Neural crest cell (in vitro differentiated cells): ENCODE measurements at places on chromosomes 6 and 20.

DNA sequence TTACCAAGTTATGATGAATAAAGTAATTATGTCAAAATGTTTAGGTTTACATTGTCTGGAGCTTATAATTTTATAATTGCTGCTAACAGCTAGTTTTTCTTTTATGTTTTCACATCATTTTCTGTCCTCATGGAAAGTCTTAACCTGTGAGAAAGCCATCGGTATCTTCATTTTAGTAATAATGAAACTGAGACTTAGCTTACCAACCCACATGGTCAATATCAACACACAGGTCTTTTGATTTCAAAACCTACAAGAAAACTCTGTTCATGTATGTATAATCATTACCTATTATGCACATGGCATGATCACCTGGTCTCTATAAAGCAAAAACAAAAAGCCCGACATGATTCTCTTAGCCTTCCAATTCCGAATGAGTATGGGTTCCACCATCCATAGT, 61.9 kb downstream of the KCNQ5 start:
- H3K27me3 ChIP-seq = peaks cover 2% of the 10 kb centered on the region
- H3K4me1 ChIP-seq = no peaks in the 10 kb centered on the region
- H3K36me3 ChIP-seq = no peaks in the 10 kb centered on the region
- no peak for DNase-seq
- no peak overlapping the region for H3K4me3 ChIP-seq

- no peak overlapping the region for H3K27ac ChIP-seq
- DNase-seq = no peak
- H3K27me3 ChIP-seq = no peaks in the 10 kb centered on the region
- peaks cover 8% of the 10 kb centered on the region for H3K36me3 ChIP-seq
- H3K4me3 ChIP-seq = no peak overlapping the region
- no peaks in the 10 kb centered on the region for H3K4me1 ChIP-seq
These were observed 41.8 kb downstream of the GCLC start for GRCh38 chr6:53503060-53503459.

DNA sequence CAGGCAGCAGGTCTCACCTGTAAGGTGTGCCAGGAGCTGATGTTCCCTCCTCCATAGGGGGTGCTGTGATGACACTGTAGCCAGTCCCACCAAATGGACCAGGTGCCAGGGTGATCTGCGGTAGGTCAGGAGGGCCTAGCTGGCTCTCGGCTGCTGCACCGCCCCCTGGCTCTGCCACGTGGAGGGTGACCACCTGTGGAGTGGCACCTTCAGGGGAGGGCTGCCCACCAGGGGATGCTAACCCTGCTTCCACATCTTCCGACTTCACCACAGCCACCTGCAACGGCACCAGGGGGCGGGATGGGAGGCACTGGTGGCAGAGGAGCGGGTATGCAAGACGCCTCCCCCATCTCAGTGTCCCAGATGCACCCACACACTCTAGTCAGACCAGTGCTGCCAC, 18.3 kb downstream of the ZNF335 start:
- DNase-seq = no peak
- H3K27me3 ChIP-seq = no peaks in the 10 kb centered on the region
- peaks cover 9% of the 10 kb centered on the region for H3K36me3 ChIP-seq
- H3K4me3 ChIP-seq = peak overlapping the region; percentile 23
- H3K4me1 ChIP-seq = no peaks in the 10 kb centered on the region
- no peak overlapping the region for H3K27ac ChIP-seq

- no peak overlapping the region for H3K27ac ChIP-seq
- peaks cover 9% of the 10 kb centered on the region for H3K4me1 ChIP-seq
- no peak overlapping the region for H3K4me3 ChIP-seq
- peaks cover 2% of the 10 kb centered on the region for H3K36me3 ChIP-seq
- no peak for DNase-seq
These were observed 19.6 kb downstream of the FARS2 start for GRCh38 chr6:5280920-5281319.

DNA sequence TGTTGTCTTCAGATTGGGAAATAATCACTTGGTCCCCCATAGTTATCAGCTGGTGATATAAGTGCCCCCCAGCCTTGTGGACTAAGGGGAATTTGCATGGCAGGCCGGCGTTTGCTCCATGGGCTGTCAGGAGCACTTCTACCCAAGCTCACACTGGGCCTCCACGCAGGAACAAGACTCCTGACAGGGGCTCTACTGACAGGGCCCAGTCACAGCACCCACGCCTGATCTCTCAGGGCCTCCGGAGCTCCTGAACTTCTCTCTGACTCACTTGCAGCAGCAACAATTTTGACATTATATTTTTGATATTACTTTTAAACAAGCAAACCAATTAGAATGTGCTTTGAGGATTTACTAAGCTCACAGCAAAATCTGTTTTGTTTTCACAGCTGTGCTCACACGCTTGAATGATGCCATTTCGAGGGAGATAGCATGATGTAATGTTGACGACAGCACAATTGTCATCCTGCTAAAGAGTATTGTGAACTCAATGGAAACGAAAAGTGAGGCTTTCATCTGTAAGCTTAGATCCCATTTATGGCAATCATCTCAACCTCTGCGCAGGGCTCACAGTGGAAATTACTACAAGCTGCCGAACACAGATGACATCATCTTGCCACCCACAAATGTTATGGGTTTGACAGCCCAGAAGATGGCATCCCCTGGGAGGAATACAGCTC, 28.7 kb upstream of the TXNDC5 start:
- H3K4me1 ChIP-seq = no peaks in the 10 kb centered on the region
- H3K27ac ChIP-seq = no peak overlapping the region
- H3K36me3 ChIP-seq = no peaks in the 10 kb centered on the region
- H3K4me3 ChIP-seq = no peak overlapping the region
- no peak for DNase-seq
- H3K27me3 ChIP-seq = peaks cover 6% of the 10 kb centered on the region

GRCh38 chr6:111199935-111200334, 112.6 kb downstream of the SLC16A10 start:
- no peak overlapping the region for H3K4me3 ChIP-seq
- H3K4me1 ChIP-seq = peaks cover 20% of the 10 kb centered on the region
- H3K27me3 ChIP-seq = no peaks in the 10 kb centered on the region
- no peaks in the 10 kb centered on the region for H3K36me3 ChIP-seq
- DNase-seq = no peak

- no peaks in the 10 kb centered on the region for H3K27me3 ChIP-seq
- no peak overlapping the region for H3K27ac ChIP-seq
- H3K4me1 ChIP-seq = peaks cover 11% of the 10 kb centered on the region
- H3K36me3 ChIP-seq = no peaks in the 10 kb centered on the region
These were observed 422.9 kb upstream of the AGPAT4 start for GRCh38 chr6:161696801-161697200.

- no peak overlapping the region for H3K4me3 ChIP-seq
- H3K4me1 ChIP-seq = no peaks in the 10 kb centered on the region
- H3K36me3 ChIP-seq = no peaks in the 10 kb centered on the region
- H3K27ac ChIP-seq = peak overlapping the region; percentile 78
These were observed 9.1 kb downstream of the MAPK13 start for GRCh38 chr6:36139431-36139830.

GRCh38 chr6:87670707-87671106, 31.3 kb downstream of the AKIRIN2 start:
- no peak overlapping the region for H3K27ac ChIP-seq
- no peaks in the 10 kb centered on the region for H3K4me1 ChIP-seq
- peaks cover 21% of the 10 kb centered on the region for H3K36me3 ChIP-seq
- no peaks in the 10 kb centered on the region for H3K27me3 ChIP-seq

DNA sequence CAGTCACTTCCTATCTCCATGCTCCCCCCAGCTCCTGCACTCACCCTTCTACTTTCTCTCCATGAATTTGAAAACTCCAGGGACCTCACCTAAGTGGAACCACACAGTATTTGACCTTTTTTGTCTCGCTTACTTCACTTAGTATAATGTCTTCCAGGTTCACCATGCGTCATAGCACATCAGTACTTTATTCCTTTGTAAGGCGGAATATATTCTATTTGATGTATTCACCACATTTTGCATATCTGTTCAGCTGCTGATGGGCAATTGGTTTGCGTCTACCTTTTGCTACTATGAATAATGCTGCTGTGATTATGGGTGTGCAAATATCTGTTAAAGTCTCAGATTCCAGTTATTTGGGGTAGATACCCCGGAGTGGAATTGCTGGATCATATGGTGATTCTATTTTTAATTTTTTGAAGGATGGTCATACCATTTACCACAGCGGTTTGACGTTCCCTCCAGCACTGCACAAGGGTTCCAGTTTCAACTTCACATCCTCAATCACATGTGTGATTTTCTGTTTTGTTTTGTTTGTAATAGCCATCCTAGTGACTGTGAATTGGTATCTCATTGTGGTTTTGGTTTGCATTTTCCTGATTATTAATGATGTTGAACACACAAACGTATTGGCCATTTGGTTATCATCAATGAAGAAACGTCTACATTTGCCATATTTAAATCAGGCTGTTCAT, 20.3 kb upstream of the SYNDIG1 start:
- DNase-seq = no peak
- H3K36me3 ChIP-seq = no peaks in the 10 kb centered on the region
- no peak overlapping the region for H3K4me3 ChIP-seq
- peaks cover 14% of the 10 kb centered on the region for H3K27me3 ChIP-seq
- no peak overlapping the region for H3K27ac ChIP-seq

- no peaks in the 10 kb centered on the region for H3K4me1 ChIP-seq
- H3K36me3 ChIP-seq = no peaks in the 10 kb centered on the region
- DNase-seq = no peak
These were observed 219.3 kb upstream of the RNF217 start for GRCh38 chr6:124742971-124743370.

GRCh38 chr20:51366155-51366886, 176.2 kb downstream of the NFATC2 start:
- no peaks in the 10 kb centered on the region for H3K27me3 ChIP-seq
- H3K27ac ChIP-seq = no peak overlapping the region
- H3K36me3 ChIP-seq = peaks cover 2% of the 10 kb centered on the region
- DNase-seq = no peak
- H3K4me3 ChIP-seq = no peak overlapping the region

DNA sequence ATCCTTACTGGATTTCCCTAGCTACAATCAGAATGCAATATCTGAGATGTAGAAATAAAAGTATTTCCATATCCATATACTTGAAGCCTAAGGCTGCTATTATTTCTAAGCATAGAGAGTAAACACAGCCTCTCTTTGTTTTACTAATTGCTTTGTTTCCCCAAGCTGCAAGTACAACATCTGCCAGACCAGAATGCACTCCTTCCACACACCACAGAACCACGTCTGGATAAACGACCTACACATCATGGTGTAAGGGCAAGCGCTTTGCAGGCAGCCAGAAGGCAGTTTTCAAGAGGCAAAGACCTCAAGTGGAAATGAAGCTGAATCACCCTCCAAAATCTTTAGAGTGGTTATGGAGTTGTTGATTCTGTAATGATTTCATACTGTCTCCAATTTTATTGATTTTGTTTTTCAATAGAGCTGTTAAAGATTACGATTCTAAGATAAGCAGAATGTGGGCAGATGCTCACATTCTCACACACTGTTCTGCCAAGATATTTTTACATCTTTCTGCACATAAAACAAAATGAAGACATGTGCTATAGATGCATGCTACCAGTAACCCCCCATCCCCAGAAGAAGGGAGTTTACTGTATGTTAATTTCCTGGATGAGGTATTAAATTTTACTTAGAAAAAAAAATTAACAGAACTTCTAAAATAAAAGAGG, 88.8 kb downstream of the THEMIS start:
- no peak overlapping the region for H3K27ac ChIP-seq
- H3K4me1 ChIP-seq = no peaks in the 10 kb centered on the region
- DNase-seq = no peak
- no peaks in the 10 kb centered on the region for H3K36me3 ChIP-seq
- H3K27me3 ChIP-seq = peaks cover 2% of the 10 kb centered on the region
- no peak overlapping the region for H3K4me3 ChIP-seq

GRCh38 chr20:33373735-33374605, 27.3 kb downstream of the CDK5RAP1 start:
- H3K4me3 ChIP-seq = no peak overlapping the region
- no peaks in the 10 kb centered on the region for H3K27me3 ChIP-seq
- peaks cover 36% of the 10 kb centered on the region for H3K36me3 ChIP-seq
- H3K4me1 ChIP-seq = no peaks in the 10 kb centered on the region

DNA sequence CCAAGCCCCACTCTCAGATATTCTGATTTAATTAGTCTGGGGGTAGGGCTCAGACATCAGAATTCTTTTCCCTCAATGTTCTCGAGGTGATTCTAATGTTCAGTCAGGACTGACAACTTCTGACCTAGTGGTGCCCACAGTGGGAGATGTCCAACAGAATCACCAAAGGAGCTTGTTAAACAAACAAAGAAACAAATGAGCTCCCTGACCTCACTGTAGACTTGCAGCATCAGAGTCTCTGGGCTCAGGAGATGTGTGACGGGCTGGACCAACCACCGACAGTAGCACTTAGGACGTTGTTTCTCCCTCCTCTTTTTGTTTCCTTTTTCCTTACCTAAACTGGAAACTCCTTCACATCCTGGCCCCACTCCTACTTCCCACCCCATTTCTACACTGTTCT, 49.3 kb downstream of the CLIC5 start:
- DNase-seq = no peak
- no peaks in the 10 kb centered on the region for H3K27me3 ChIP-seq
- peaks cover 3% of the 10 kb centered on the region for H3K4me1 ChIP-seq
- no peak overlapping the region for H3K4me3 ChIP-seq

- H3K27ac ChIP-seq = no peak overlapping the region
- H3K36me3 ChIP-seq = peaks cover 18% of the 10 kb centered on the region
- no peak for DNase-seq
- no peaks in the 10 kb centered on the region for H3K4me1 ChIP-seq
- H3K4me3 ChIP-seq = no peak overlapping the region
- H3K27me3 ChIP-seq = no peaks in the 10 kb centered on the region
These were observed 39.9 kb upstream of the TULP4 start for GRCh38 chr6:158272324-158272723.

- DNase-seq = no peak
- no peaks in the 10 kb centered on the region for H3K4me1 ChIP-seq
- H3K27me3 ChIP-seq = no peaks in the 10 kb centered on the region
- no peak overlapping the region for H3K27ac ChIP-seq
- H3K4me3 ChIP-seq = no peak overlapping the region
These were observed 125.4 kb downstream of the RNASET2 start for GRCh38 chr6:166830891-166831363.

- peak overlapping the region; percentile 9 for H3K4me3 ChIP-seq
- H3K27me3 ChIP-seq = no peaks in the 10 kb centered on the region
- DNase-seq = no peak
- peaks cover 49% of the 10 kb centered on the region for H3K4me1 ChIP-seq
These were observed 152.9 kb downstream of the JARID2 start for GRCh38 chr6:15398633-15399275.
